ENCODE measurements at places on chromosomes 11 and 22. TPM values are rescaled to one million over a fixed set of nuclear protein-coding genes. Genes with fewer than 3 reads are reported as not detected.

The TIMM10 gene
- total RNA-seq = 39.8 TPM

The PTS gene
- 45.1 TPM for total RNA-seq

The CSNK2A3 gene
- 7.1 TPM for total RNA-seq

The TMPRSS6 gene
- total RNA-seq = not detected

The OR8D2 gene
- not detected for total RNA-seq

The DUSP8 gene
- total RNA-seq = 0.37 TPM

The C11orf91 gene
- total RNA-seq = not detected

The GVQW3 gene
- total RNA-seq = 0.68 TPM

The RABL2B gene
- total RNA-seq = 4.1 TPM

The PHF21B gene
- total RNA-seq = not detected

The KCNJ1 gene
- 0.34 TPM for total RNA-seq

The SCUBE1 gene
- total RNA-seq = not detected

The CRYBB2 gene
- total RNA-seq = not detected

The BARX2 gene
- not detected for total RNA-seq

The PAMR1 gene
- total RNA-seq = 0.84 TPM

The MRGPRF gene
- total RNA-seq = 0.05 TPM

The OR52K1 gene
- total RNA-seq = not detected

The SYCE3 gene
- total RNA-seq = not detected

The IGSF22 gene
- total RNA-seq = not detected

The HARBI1 gene
- total RNA-seq = 3.7 TPM

The C22orf23 gene
- total RNA-seq = not detected

The OR52I2 gene
- not detected for total RNA-seq

The NAGA gene
- 36.9 TPM for total RNA-seq

The ACTN3 gene
- total RNA-seq = 0.14 TPM

The ME3 gene
- 37.1 TPM for total RNA-seq

The NFAM1 gene
- not detected for total RNA-seq

The SAA1 gene
- 0.98 TPM for total RNA-seq

The CYTH4 gene
- total RNA-seq = not detected

The LRP5 gene
- total RNA-seq = 169 TPM

The LYVE1 gene
- total RNA-seq = 64.6 TPM

The HEPHL1 gene
- total RNA-seq = not detected

The FAM180B gene
- not detected for total RNA-seq

The OR6M1 gene
- not detected for total RNA-seq

The DAGLA gene
- 4.4 TPM for total RNA-seq

The CNGA4 gene
- not detected for total RNA-seq

The SORL1 gene
- 0.05 TPM for total RNA-seq

The PRODH gene
- total RNA-seq = 0.05 TPM

The GRAP2 gene
- not detected for total RNA-seq

The OR6T1 gene
- not detected for total RNA-seq

The MIAT gene
- total RNA-seq = 0.19 TPM

The SLC25A45 gene
- 1.0 TPM for total RNA-seq

The OR52N1 gene
- total RNA-seq = not detected

The ZBTB16 gene
- 23.1 TPM for total RNA-seq

The F2 gene
- total RNA-seq = not detected

The NAALADL1 gene
- total RNA-seq = 11.0 TPM

The ANGPTL5 gene
- not detected for total RNA-seq

The FAM227A gene
- total RNA-seq = 0.65 TPM

The LZTR1 gene
- 60.9 TPM for total RNA-seq

The CREB3L1 gene
- total RNA-seq = 0.68 TPM

The KCNQ1OT1 gene
- total RNA-seq = 1.5 TPM

The RAC2 gene
- total RNA-seq = 11.2 TPM

The TEF gene
- 7.4 TPM for total RNA-seq

The KRTAP5-2 gene
- not detected for total RNA-seq
